ENCODE measurements at places on chromosomes 5 and 9. TPM values are rescaled to one million over a fixed set of nuclear protein-coding genes. Genes with fewer than 3 reads are reported as not detected.

- DNase-seq, result no peak
Measured at GRCh38 chr5:79859588-79859987, 131.5 kb downstream of the MTX3 start.

- peak; percentile 17 for DNase-seq
Measured at GRCh38 chr9:69975681-69976080, 68.0 kb upstream of the MAMDC2 start.

DNA sequence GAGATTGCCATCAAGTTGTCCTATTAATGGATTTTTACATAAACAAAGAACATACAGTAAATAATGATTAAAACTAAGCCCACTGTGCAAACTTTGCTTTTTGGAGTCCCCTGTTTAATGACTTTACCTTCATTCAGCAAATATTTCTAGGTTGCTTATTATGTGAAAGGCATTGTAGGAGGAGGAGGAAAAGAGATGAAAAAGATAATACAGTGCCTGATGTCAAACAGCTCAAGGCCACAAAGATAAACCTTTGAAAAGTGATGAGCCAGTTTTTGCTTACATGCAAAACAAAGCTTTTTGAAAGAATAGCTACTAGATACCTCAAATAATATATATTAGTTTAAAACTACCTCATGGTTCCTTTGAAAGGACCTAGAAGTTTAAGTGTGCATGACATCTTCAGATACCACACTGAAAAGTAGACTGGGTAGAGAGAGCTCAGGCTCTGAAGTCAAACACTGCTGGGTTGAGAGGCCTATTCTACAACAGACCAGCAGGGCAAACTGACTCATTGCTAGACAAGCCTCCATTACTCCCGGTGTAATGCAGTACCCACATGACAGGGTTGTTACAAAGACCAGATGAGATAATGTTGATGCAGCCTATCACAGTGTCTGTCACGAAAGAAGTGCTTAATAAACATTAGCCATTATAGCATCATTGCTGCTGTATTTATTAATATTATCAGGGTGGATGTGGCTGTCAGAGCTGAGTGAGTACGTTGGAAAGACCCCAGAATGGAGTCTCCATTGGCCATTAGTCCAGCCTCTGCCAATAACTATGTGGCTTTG is 11.8 kb downstream of the DEPDC1B start:
- DNase-seq, result peak; percentile 65

- DNase-seq, result no peak
Measured at GRCh38 chr9:22381170-22381569, 65.5 kb upstream of the DMRTA1 start.

- DNase-seq, result no peak
Measured at GRCh38 chr5:106699198-106699597, 971.5 kb downstream of the EFNA5 start.

GRCh38 chr9:123710299-123710698 is 219.6 kb downstream of the DENND1A start:
- peak; percentile 28 for DNase-seq

GRCh38 chr5:139392678-139393496 is 2.0 kb downstream of the PROB1 start:
- DNase-seq, result peak; percentile 73

DNA sequence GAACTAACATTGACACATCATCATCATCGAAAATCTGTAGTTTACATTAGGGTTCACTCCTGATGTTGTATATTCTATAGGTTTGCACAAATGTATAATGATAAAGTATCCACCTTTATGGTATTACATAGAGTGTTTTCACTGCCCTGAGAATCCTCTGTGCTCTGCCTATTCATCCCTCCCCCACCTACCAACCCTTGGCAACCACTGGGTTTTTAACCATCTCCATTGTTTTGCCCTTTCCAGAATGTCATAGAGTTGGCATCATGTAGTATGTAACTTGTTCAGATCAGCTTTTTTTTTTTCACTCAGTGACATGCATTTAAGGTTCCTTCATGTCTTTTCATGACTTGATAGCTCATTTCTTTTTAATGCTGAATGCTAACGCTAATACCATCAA is 106.0 kb downstream of the ARHGEF28 start:
- DNase-seq, result peak; percentile 41

DNA sequence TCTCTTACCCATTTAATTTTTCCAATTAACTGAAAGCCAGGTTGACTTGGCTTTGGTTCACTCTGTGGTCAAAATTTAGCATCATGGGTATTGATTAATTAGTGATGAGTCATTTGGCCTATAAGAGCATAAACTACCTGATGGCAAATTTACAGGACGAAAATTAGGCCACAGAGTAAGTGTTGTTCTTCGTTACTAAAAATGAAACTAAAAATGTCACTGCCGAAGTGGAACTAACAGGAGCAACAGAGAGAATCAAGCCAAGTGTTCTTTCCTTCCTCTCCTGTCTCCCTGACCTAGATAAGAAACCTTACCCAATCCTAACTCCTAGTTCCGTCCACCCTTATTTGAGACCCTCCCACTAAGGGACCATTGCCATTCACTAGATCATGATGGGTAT is 176.9 kb downstream of the RAB3C start:
- peak; percentile 37 for DNase-seq

DNA sequence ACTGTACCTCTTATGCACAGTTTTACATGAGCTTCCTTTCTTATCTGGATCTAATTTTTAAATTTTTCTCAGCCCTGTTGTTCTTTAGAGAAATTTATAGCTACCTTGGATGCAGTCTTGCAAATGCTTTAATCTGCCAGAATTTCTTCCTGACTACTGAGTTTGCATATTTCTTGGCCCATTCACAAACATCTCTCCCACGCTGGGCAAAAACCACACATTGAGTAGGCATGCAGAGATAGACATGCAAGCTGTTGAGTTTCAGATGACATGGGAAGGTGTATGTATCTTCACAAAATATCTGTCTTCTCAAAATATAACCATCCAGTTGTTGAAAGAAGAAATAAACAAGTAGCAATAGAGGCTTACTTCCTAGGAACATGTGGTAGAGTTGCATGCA is 101.2 kb downstream of the PARP8 start:
- no peak for DNase-seq

GRCh38 chr5:172170251-172170701 is 17.7 kb downstream of the STK10 start:
- no peak for DNase-seq

DNA sequence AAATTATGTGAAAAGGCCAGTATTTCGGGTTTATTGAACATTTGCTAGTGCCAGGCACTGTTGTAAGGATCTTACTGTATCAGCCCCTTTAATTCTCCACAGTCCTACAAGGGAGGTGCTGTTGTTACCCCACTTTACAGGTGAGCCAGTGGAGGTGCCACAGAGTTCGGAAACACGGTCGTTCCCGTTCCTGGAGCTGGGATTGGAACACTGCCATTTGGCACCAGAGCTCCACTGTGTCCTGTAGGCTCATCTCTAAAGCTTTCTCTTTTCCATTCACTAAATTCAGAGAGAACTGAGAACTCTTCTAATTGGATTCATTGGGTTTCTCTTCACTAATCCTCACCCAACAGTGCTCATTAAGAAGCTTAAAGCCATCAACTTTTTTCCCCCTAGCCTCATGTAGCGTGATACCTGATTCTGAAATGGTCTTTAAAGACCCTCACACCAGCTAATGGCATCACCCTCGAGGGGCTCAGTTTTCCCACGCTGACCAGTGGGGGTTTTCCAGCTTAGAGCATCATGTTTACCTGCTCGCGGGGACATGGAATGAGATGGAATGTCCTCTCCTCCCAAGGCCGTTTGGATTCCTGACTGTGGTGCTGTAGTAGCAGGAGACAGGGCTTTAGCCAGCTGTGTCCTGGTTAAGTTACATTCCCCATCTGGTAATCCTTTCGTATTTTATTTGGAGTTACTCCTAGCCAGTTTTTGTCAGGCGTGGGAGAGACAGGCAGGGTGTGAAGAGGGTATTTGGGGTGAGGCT is 5.8 kb downstream of the ERGIC1 start:
- DNase-seq, result no peak

DNA sequence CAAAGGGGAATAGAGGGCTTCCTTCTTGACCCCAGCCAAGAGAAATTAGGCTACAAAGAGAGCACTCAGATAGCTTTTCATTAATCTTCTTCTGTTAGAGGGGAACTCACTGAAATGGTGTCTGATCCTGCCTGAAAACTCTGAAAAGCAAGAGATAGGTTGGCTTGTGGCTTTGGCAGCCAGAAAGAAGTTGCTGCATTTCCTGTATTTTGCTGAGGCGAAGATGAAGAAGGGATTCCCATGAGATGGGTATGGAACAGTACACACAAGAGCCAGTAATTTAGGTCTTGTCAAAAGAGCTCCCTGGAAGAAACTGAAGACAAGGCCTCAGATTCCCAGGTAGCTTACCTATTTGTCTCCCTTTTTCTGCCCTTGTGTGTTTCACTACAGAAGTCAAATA is 120.9 kb upstream of the TARS1 start:
- no peak for DNase-seq

- DNase-seq, result no peak
Measured at GRCh38 chr9:130118841-130119518, 53.2 kb upstream of the NCS1 start.

- no peak for DNase-seq
Measured at GRCh38 chr5:91255396-91256141, 127.5 kb downstream of the ARRDC3 start.

DNA sequence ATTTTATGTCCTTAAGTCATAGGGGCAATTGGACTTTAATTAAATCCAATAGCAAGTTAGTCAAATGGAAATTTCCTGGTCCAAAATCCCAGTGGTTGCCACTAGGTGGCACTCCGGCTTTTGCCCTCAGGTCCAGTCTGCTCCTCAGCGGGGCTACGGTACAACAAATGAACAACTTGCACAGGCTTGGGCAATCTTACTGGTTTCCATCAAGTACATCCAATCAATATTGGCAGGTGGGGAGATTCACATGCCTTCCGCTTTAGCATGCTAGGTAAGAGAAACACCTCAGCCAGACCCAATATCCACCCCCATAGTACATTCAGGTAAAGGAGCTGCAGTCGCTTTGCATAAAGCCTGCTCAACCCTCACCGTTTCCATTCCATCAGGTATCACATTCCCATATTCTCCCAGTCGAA is 6.3 kb upstream of the MXD3 start:
- DNase-seq, result peak; percentile 91

GRCh38 chr5:139341187-139341688 is 416 bp upstream of the PAIP2 start:
- peak; percentile 11 for DNase-seq

- no peak for DNase-seq
Measured at GRCh38 chr5:138841531-138841930, 33.6 kb downstream of the LRRTM2 start.

DNA sequence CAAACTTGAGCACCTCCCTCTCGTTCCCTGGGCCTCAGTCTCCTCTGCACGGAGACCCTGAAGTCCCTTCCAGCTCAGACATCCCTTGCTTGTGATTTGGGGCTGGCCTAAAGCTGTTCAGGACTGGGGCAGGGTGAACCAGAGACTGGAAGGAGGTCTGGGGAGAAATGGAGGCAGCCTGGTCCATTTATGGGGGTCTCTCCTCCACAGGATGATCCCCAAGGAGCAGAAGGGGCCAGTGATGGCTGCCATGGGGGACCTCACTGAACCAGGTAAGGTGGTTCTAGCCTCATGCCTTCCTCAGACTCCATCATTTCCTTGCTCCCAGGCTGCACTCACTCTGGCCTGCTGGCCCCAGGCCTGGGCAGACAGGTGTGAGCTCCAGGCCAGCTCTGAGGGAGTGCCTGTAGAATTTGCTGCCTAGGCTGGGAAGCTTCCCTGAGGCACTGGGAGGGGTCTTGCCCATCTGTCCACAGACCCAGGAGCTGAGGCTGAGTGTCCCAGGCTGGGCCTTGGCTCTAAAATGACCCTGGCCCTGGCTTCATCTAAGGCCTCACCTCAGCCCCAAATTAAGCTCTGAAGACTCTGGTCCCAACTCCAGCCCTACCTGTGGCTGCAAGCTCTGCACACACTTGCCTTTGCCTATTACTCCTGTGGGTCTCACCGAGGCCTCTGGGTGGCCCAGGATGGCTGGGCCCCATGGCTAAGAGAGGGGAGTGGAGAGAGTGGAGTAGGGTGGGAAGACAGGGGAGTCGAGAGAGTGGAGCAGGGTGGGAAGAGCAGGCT is 1.9 kb downstream of the MYOZ3 start:
- DNase-seq, result no peak

GRCh38 chr5:146284016-146284415 is 54.6 kb upstream of the POU4F3 start:
- DNase-seq, result no peak

- DNase-seq, result no peak
Measured at GRCh38 chr9:73347720-73348119, 196.1 kb downstream of the ANXA1 start.

DNA sequence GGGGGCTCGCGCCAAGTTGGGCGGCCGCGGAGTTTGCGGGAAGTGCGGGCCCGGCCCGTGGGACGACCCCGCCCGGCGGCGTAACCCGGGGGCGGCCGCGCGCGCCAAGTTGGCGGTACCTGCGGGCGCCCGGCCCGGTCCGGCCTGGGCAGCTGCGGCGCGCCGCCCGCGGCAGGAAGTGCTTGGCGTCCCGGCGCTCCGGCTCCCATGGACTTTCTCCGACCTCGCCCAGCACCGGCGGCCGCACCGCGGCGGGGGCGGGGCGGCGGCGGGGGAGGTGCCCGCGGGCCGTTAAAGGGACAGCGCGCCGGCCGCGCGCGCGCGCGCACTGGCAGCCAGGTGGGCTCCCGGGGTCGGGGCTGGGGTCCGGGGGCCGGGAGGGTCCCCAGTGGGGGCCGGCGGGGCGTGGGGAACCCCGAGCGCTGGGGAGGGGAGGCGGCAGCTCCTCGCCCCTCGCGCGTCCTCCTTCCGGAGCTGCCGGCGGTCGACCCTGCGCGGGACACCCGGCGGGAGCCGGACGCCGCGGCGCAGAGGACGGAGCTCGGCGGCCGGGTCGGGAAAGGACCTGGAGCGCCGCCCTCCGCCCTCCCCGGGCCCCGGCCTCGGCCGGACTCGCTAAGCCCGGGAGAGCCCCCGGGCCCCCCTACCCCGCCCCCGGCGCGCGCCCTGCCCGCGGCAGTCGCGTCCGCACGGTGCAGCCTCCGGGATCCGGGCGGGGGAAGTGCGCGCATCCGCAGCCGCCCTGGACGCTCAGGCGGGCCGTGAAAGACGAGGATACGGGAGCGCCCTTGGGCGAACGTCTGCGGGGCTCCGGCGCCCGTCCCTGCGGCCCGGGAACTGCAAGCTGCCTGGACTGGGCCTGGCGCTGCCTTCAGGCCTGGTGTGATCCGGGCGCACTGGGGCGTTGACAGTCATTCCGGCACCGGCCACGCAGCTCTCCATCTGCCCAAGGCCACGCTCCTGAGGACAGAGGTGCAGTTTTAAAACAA is at the start of gene NACC2:
TSS of gene NACC2 (minus strand) at position 220 of the 989 bp plus-strand sequence. CDS start 44,768 bp downstream, outside the sequence.
- DNase-seq, result peak; percentile 69

ARSI gene
- 0.68 TPM for total RNA-seq

NEURL1B gene
- 26.0 TPM for total RNA-seq

GFI1B gene
- total RNA-seq, result not detected

RECK gene
- total RNA-seq, result 22.0 TPM

IFNB1 gene
- total RNA-seq, result not detected

PCDHAC1 gene
- total RNA-seq, result 0.17 TPM

TRPM3 gene
- total RNA-seq, result 1.4 TPM

ABCA1 gene
- total RNA-seq, result 35.7 TPM

ZNF354C gene
- 7.3 TPM for total RNA-seq

ZNF608 gene
- 15.6 TPM for total RNA-seq

LCN1 gene
- total RNA-seq, result not detected

SPATA31A6 gene
- total RNA-seq, result not detected
